ENCODE measurements at places on chromosomes 16 and 17.

GRCh38 chr17:57413848-57414651, 157.7 kb downstream of the MSI2 start:
- DNase-seq = no peak

- peak; percentile 47 for DNase-seq
These were observed 24.6 kb downstream of the NME3 start for GRCh38 chr16:1746693-1747195.

GRCh38 chr16:85812811-85813700, 13.6 kb downstream of the COX4I1 start:
- DNase-seq = no peak

- DNase-seq = peak; percentile 46
These were observed 75.2 kb upstream of the KSR1 start for GRCh38 chr17:27381007-27381501.

- no peak for DNase-seq
These were observed 1.7 kb upstream of the STAT5A start for GRCh38 chr17:42286411-42287221.

DNA sequence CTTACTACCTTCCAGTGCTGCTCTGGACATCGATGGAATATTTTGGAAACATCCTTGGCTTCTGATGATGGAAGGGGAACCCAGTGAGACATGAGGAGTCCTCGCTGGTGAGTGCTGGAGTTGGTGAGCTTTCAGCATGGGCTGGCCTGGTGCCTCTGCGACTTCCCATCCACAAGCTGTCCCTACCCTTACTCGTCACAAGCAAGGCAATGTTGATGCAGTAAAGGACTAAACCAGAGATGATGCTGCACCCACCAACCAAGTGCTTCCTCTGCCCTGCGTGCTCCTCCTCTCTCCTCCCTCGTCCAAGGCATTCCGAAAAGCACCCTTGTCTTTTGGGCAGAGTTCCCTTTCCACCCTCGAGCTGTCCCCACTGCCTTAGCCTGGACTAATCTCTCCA, 154.7 kb downstream of the GRIN2A start:
- DNase-seq = no peak

GRCh38 chr17:973053-973452, 6.5 kb downstream of the NXN start:
- DNase-seq = no peak

- DNase-seq = no peak
These were observed 2.5 kb upstream of the FAM20A start for GRCh38 chr17:68603656-68604055.

DNA sequence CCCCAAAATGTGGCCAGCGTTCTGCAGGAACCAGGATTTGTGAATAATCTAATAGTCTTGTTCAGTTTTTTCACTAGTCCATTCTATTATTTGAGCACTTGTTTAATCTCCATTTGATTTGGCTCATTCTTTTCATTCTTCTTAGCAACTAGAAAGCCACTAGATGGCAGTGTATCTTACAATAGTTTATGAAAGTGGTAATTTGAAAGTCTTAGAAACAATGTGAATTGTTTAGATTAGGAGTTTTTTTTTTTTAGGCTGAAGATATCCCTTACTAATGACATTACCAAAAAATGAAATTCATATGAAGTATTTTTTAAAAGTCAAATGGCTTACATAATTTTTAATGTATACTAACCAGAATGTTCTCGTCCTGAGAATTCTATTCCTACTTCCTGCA, 6.7 kb downstream of the ERI2 start:
- DNase-seq = no peak

DNA sequence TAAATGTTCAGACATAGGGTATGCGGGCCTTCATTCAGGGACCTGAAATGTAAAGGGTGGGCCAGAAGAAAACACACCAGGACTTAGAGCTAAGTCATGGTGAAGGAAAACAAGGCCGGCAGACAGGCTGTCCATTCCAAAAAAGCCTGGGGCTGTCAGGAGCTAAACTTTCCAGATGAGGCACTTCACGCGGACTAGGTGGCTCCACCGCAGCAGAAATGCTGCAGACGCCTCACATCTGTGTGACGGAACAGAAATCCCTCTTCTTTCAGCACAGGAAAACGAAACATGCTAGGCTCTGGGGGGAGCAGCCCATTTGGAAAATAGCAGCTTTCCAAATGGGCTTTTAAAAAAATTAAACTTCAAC, 88.7 kb downstream of the HS3ST3A1 start:
- DNase-seq = no peak

DNA sequence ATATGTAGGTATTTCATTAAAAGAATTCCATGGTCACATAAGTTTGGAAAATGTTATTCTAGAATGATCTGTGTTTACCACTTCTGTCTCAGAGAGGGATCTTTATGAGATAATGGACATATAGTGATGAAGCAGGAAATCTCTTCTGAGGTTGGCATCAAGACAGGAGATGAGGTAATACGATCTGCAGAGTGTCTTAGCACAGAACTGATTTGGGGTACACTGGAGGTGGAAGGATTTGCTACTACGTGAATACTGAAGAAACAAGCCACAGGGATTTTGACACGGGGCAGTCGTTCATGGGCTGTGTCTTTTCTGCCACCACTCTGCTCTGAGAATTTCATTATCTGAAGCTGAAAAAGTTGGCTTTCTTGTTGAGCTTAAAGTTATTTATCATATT, 5.5 kb downstream of the CBFB start:
- no peak for DNase-seq

- no peak for DNase-seq
These were observed 21.2 kb downstream of the DNASE1 start for GRCh38 chr16:3675601-3676130.

DNA sequence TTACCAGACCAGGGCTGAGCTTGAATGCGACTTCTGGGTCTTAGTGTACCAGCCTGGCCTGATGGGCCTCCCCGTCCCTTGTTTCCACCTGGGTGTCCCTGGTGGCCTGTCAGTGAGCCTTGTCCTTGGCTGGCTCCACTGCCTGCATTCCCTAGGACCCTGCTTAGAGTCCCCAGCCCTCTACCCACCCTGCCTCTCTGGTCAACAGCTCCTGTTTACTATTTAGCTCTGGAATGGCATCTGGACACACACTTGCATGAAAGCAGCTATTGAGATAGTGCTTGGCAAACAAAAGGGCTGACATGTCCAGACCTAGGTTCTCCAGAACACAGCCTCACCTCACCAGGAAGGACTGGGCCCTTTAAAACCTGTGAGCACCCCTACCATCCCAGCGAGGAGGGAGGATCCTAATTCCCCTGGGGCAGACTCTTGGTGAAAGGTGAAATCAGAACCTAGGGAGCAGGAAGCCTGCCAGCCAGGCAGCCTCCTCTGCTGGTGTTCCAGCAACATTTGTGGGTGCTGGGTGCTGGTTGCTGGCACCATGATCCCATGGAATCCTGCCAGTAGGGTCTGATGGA, 38.8 kb downstream of the RAI1 start:
- no peak for DNase-seq

DNA sequence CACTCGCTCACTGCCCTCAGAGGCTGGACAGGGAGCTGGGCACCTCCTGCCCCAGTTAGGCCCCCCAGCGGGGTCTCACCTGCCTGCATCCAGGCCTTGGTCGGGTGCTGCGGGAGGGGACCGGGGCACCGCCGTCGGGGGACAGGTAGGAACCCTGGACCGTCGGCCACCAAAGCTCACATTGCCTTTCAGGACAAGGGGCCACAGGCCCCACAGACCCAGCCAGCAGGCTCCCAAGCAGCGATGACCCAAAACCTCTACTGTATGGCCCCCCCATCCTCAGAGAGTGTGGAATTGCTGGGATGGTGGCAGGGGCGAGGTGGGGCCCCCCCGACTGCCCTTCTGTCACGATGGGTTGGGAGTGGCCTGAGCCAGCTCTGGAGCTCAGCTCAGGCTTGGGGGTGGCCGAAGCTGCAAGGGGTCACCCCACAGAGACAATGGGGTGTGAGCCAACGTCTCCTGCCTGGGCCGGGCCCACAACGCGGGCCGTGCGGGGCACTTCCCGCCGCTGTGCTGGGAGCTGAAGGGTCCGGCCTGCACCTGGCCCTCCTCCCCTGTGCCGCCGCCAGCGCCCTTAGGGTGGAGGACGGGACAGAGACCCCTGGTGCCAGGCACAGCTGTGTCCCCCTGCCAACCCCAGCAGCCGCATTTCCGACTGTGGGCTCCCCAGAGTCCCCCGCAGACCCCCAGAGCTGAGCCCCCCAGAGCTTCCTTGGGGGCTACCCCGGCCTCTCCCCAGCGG, 498 bp downstream of the IGFALS start:
- DNase-seq = no peak

GRCh38 chr17:39090908-39091665, 60.4 kb downstream of the PLXDC1 start:
- no peak for DNase-seq

DNA sequence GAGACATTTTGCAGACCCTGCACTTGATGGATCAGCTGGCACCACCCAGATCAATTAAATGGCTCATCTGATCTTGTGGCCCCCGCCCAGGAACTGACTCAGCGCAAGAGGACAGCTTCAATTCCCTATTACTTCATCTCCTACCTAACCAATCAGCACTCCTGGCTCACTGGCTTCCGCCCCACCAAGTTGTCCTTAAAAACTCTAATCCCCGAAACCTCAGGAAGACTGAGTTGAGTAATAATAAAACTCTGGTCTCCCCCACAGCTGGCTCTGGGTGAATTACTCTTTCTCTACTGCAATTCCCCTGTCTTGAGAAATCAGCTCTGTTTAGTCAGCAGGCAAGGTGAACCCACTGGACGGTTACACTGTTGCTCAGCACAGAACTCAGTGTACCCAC, 23.6 kb downstream of the SPPL2C start:
- DNase-seq = no peak

DNA sequence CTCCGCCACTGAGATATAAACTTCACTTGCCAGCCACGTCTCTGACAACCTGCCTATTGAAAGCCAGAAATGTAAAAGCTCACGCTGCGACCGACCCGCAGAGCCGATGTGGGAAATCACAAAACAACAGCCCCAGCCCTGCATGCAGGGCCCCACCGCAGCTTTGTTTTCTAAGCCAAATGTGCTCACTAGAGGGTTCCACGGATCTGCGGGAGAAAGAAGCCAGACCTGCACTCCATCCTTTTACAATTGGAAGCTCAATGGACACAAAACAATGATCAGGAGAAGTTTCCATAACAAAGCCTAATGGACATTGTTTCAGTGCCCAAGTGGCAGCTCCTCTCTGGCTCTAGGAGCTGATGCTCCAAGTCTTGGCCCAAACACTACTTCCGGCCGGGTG, 33.1 kb downstream of the WIPI1 start:
- no peak for DNase-seq

DNA sequence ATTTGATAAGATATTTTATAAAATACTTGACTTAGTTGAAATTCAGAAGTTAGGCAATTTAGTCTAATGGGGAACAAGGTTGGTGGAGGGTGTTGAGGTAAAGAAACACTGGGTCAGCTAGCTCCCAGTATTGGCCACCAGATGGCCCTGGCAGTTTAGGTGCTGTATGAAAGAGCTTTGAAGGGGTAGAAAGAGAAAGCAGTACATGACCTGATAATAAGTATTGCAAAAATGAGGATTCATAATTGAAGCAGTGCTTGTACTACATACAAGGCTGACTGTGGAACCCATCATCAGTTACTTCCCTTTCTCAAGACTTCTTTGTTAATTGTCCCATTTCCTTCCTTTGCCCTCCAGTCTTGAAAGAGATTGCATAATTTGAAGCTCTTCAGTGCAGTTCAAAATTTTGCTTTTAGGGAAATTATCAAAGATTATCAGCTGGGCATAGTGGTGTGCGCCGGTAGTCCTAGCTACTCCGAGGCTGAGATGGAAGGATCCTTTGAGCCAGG, 29.4 kb downstream of the TANC2 start:
- DNase-seq = peak; percentile 48

DNA sequence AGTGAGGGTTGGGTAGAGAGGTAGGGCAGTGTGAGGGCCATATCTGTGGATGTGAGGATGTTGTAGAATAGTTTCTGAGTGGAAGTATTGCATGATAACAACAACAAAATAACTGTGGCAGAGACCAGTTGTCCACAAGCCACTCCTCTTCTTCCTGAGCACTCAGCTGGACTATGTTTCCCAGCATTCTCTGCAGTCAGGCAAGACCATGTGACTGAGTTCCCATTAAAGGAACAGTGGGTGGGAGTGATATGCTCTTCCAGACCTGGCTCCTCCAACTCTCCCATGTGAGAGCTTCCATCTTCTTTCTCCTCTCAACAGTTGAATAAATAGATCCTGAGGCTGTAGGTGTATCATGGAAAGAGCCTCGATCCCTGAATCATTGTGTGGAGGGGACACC, 272.4 kb downstream of the CBLN1 start:
- no peak for DNase-seq

DNA sequence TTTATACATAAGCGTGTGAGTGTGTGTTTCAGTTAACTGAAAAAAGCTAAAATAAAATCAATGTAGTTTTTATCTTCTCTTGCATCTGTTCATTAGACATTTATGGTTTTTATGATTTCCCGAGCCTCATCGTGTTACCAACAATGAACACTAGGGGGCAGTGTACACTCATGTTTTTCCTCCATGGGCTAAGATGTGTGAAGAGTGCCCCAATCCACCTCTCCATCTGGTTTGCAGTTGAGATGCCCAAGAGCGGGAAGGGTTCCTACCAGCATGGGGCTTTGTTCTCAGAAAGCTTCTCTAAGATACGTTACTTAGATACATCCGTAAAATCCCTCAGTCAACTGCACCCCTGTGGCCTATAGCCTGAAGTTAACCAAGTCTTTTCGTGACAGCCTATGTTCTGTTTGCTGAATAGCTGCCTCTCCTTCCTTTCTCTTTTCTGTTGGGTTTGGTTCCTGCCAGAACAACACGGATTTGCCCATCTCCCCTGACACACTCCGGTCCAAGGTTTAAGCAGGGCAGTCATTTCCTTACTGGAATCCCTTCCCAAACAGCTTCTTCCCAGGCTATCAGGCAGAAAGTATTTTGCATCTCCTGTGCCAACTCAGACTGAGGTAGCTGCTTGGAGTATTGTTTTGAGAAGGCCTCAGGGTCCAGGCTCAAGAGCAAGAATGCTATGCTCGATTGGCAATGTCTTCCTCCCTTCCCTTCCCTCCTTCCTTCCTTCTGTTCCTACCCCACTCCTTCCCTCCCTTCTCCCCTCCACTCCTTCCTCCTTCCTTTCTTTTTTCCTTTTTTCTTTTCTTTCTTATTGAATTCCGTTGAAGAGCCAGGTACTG, 12.9 kb upstream of the ELAC2 start:
- peak; percentile 41 for DNase-seq

DNA sequence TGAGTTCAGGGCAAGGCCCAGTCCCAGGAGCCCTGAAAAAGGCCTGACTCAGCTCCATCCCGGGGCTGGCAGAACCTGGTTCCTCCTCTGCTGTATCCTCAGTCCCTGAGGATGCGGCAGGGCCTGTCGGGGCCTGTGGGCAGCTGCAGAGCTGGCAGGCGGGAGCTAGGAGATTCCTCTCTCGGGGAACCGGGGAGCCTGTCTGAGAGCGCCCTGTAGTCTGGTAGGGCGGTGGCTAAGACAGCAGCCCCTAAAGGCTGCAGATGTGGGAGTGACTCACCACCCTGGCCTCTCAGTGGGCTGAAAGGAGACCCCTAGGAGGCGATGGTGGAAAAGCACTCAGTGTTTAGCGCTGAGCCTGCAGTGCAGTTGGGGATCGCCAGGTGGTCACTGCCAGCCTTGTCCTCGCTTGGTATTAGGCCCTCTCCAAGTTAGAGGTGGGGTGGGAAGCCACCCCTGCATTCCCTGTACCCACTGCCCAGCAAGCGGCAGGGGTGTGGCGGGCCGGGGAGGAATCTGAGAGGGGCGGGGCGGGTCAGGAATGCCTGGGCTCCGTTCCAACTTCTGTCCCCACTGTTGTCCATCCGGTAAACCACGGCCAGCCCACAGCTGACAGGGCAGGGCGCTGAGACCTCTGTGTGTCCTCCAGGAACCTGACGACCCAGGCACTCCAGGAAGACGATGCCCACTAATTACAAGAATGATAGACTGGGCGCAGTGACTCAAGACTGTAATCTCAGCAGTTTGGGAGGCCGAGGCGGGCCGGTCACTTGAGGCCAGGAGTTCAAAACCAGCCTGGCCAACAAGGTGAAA, 29.5 kb upstream of the CDH1 start:
- DNase-seq = peak; percentile 98
